HFF-Myc (cell line): ENCODE measurements at places on chromosomes 16 and 17.

DNA sequence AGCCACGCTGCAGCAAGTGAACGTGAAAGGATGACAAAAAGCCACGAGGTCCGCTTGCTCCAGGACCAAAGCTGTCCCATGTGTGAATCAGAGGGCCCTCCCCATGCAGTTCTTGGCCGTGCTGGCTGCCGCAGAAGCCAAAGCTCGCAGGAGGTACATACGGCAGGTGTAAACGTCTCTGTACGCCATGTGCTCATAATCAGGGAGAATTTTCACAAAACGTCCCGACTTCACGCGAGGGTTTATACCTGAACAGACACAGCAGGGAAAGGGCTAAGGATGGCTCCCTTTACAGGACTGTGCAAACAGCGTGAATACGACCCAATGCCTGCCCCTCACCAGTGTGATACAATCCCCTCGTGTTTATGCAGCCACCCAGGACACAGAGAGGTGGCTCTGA is 25.3 kb downstream of the FBXO31 start:
- DNase-seq: no peak

DNA sequence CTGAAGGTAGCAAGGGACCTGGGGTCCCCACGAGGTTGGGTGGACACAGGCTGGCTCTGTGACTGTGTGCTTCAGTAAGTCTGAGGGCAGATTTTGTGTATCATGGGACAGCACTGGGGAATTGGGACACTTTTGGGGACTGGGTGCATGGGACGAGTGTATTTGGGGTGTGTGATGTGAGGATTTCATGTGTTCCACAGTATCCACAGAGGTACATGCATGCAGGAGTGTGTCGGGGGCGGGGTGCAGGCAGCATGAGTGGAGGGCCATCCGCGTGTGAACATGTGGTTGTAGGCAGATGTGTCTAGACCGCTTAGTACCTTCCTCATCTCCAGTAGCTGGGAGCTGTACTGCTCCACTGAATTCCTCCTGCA is 1.1 kb upstream of the DLX3 start:
- no peak for DNase-seq

DNA sequence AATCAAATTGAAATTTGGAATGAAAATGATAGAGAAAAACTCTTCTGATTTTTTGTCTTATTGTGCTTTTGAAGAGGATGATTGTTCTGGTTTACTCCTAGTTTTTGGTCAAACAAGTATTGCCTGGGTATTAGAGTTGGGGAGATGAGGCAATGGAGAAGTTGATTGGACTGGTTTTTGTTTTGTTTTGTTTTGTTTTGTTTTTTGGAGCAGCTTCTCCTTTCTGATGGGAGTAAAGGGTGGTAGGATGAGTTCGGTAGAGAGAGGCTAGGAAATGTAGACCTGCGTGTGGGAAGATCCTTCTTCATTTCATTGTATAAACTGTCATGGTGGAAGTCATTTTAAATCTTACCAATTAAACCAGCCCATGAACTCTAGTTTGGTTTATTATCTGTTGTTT is 17.7 kb downstream of the ATP6V0A1 start:
- DNase-seq: no peak

DNA sequence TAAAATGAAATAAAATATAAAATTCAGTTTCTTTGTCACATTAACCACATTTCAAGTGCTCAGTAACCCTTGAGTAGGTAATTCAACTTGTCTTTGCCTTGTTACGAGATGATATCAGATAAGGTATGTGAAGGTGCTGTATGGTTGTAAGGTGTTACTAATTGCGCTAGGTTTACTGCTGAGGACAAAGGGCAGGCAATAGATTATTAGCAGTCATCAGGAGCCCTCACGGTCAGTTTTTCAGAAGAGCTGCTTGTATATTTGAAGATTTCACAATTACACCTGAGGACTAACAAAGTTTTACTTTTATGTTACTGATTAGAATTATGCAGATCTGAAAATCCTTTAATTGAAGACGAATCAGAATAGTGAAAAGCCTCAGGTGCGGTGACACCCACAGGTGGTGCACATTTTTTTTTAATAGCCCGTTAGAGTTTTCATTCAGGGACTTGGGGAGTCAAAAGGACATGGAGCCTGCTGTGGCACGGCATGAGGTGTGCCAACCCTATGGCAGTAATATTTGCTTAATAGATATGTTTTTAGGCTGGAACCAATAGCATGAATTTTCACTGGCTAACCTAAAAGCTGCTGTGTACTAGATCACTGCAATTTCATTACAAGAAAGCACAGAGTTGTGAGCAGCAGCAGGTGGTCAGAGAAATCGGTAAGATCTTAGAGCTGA is 16.4 kb downstream of the NDEL1 start:
- DNase-seq: no peak

DNA sequence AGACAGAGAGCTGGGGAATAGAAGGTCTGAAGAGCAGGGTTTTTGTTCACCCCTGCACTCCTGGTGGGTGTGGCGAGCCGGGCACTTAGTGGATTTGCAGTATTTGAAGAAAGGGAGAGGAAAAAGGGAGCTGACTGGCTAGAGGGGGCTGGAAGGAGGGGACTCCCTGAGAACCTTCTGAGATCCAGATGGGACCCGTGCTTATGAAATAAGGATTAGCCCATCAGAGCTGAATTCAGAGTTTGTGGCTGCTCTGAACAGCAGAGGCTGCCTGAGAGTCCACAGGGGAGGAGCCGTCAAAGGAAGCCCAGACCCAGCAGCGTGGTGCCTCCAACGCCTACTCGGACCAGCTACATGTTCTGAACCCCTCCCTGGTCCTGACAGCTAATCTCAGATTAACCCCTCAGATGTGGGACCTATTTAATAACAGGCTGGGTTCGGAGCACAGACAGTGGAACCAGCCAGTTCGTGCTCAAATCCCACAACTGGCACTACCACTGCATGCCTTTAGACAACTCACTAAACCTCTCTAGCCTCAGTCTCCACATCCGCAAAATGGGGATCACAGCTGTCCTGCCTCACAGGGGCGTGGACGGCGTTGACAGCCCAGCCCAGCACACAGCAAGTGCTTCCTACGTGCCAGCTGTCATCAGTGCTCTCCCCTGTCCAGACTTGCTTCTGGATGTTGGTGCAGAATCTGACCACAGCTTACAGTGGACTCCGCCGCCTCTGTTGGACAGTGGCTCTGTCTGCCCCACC is 70.6 kb downstream of the DYNLRB2 start:
- DNase-seq: no peak

GRCh38 chr16:54816471-54816870 is 114.2 kb upstream of the IRX5 start:
- no peak for DNase-seq
